Activated CD4-positive, alpha-beta T cell treated with anti-CD3 and anti-CD28 coated beads for 4 hours (primary cell): ENCODE measurements at places on chromosomes 3 and 15.

DNA sequence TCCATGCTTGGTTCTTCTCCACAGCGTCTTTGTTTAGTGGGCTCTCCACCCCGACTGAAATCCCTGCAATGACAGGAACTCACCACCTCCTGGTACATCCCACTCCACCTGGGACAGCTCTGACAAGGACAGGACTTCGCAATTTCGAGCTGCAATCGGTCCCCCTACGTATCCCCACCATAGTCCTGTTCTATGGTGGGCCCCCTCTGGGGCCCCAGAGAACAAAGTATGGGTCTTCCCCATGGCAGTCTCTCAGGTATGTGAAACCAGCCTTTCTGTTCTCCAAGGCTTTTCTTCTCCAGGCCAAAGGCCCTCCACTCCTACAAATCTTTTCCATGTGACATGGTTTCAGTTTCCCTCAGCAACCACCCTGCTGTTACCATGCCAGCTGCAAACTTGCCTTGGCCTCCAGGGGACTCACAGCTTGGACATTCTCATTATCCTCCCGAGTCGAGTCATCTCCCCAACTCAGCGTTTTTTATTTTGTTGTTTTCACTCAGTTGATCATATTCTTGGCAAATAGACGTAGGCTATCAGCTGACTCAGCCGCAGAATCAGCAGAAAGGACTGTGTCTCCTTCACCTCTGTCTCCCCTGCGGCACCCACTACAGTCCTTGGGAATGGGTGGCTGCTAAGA, 233.3 kb downstream of the OPA1 start:
- DNase-seq: no peak

DNA sequence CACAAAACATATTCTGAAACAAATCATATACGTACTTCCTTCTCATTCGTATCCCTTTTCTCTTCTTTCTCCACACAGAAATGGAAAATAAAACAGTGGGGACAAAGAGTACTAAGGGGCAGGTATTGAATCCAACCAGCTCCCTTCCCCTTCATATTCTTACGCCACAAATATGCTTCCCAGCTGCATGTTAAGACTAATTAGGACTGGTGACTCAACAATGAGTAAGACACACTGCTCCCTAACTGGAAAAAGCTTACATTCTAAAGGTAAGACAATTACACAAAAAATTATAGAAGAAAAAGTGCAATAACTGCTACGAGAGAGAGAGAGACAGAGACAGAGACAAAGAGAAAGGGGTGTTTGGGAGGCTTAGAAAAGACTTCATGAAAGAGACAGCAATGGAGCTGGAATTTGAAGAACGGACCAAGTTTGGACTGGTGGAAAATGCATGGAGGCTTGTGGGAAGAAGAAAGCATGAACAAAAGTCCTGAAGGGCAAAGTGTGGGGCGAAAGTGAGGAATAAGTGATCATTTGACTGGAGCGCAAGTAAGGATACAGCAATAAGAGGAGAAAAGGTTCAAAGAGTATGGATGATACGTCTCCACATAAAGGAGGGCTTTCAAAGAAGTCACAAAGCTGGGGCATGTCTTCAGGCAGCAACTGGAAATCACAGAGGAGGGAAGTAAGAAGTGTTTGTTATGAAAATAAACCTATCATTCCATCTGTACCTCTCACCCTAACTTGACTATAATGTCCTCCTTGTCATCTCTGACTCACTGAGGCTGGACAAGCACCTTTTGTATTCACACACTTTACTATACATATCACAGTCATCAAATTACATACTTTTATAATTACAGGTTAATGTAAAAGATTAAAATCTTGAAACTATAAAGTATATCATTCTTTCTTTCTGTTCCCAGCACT, 49.2 kb downstream of the RYK start:
- no peak for DNase-seq

- no peak for DNase-seq
Measured at GRCh38 chr15:63985221-63986184, 60.8 kb downstream of the DAPK2 start.

DNA sequence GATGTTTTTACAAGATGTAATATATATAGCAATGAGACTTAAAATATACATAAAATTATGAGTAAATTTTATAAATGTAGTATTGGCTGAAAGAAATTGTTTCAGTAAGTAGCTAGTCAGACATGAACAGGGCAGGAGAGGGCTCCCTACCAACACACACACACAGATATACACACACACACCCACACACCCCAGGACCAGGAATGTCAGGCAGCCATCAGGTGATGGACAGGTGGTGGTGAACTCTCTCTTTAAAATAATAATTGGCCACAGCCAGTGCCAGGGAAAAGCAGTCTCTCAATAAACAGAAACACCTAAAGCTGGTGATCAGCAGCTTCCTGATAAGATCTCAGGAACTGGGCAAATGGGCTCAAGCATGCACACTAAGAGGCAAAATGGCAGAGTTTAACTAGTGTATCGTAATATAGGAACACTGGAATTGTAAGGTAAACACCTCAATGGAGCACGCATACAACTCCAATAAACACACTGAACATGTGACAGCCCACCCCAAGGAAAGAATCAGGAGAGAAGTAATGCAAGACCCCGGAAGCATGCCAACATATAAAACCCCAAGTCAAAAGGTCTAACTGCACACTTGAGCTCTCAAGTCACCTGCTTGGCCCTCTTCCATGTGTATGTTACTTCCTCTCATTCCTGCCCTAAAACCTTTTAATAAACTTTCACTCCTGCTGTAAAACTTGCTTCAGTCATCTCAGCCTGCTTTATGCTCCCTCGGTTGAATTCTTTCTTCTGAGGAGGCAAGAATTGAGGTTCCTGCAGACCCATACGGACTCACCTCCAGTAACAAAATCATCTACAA, 1034.1 kb upstream of the SEMA6D start:
- DNase-seq: no peak

GRCh38 chr15:78079298-78080087, 2.0 kb upstream of the TBC1D2B start:
- DNase-seq: no peak

- no peak for DNase-seq
Measured at GRCh38 chr15:72890043-72890442, 106.5 kb upstream of the ADPGK start.

DNA sequence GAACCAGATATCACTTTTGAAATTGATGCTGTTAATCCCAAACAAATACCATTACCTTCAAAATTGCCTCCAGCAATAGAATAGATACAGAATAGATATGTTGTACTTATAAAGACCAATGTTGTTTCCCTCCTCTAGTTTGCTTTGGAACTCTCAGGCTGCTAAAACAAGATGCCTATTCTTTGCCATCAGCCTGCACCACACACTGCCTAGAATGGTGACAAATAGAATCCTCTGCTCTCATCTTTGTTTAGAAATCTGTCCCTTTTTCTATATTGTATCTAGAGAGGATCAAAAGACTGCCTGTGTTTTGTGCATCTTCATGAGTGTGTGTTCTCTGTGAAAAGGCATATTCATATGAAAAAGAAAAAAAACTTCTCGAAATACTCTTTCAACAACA, 349.2 kb upstream of the CCDC54 start:
- no peak for DNase-seq

DNA sequence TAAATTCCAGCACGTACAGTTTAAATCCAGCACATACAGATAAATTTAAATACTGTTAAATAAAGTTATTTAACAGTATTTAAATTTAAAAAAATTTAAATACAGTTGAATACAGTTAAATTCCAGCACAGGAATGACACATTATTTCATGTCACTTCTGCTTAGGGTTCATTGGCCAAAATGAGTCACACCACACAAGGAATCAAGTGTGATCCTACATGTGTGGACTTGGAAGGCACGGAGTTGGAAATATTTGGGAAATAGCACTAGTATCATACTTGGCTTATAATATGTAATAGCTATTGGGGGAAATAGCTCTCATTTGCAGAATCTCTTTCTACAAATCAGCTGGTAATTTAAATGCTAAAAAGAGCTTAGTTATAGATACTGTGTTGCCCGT, 10.6 kb downstream of the RAB7A start:
- DNase-seq: no peak

GRCh38 chr3:21790466-21790865, 39.5 kb upstream of the ZNF385D start:
- no peak for DNase-seq

DNA sequence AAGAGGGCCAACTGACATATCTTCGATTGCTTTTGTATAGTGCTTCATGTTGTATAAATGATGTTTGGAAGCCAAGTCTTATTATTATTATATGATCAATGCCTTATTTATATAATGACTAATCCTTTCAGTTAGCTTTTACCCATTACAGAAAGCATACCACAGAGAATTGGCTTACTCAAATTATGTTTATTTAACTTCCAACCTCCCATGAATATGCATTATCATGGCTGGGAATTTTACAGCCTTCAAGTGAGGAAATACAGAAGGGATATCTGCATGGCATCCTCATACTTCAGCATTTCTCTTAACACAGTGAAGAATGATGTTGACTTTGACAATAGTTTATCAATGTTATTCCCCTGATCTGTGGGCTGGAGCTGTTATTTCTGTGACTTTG, 225.9 kb upstream of the GAP43 start:
- no peak for DNase-seq

DNA sequence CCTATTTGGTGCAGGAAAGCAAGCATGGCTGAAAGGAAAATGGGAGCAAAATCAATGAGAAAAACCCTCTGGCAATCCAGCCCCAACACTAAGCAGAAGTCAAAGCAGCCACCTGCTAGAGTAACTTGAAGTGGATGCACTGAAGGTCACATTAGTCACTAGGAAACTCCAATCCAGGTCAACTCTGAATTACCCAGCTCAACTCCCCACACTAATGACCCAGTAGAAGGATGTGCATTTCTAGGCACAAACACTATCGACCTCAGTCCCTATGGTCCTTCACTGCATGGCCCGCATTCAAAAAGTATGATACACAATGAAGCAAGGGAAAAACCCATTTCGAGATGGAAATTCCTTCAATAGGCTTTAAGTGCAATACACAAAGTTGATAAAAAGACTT, 80.6 kb downstream of the RAD18 start:
- DNase-seq: no peak

GRCh38 chr15:68403161-68403941, 28.6 kb downstream of the ITGA11 start:
- DNase-seq: no peak

- DNase-seq: no peak
Measured at GRCh38 chr3:148697306-148698189, at the start of gene AGTR1. TSS of gene AGTR1 (plus strand) at chr3:148697903. CDS start at chr3:148741036, 43,133 bp downstream.

GRCh38 chr3:124829819-124830554, 57.2 kb downstream of the ITGB5 start:
- no peak for DNase-seq

DNA sequence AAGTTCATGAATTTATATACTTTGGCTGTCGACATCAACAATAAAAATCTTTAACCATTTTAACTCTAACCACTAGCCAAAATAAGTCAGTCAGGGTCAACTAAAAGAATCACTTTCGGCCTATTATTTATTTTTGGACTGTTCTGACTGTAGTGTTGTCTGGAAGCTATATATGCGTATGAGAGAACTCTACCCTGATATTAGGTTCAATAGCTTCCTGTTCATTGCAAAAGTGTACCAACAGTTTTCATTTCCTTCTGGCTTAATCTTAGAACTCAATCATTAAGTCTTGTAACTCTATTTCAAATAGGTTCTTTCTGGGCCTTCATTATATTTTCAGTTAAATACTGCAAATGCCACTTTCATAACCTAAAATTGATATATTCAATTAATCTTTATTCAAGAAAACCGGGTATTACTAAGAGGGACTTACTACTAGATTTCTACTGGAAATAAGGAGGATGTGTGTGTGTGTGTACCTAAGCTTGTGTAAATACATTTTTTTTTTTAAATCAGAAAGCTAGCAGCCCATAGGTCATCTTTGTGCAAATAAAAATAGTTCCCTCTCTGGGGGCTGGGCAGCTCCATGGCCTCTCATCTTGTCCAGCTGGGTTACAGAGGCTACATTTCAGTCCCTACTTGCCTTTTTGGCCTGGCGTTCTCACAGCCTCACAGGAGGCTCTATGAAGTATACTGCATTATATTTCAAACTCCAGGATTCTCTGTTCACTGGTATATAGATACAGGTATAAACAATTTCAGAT, 5.8 kb downstream of the SERPINI2 start:
- no peak for DNase-seq

DNA sequence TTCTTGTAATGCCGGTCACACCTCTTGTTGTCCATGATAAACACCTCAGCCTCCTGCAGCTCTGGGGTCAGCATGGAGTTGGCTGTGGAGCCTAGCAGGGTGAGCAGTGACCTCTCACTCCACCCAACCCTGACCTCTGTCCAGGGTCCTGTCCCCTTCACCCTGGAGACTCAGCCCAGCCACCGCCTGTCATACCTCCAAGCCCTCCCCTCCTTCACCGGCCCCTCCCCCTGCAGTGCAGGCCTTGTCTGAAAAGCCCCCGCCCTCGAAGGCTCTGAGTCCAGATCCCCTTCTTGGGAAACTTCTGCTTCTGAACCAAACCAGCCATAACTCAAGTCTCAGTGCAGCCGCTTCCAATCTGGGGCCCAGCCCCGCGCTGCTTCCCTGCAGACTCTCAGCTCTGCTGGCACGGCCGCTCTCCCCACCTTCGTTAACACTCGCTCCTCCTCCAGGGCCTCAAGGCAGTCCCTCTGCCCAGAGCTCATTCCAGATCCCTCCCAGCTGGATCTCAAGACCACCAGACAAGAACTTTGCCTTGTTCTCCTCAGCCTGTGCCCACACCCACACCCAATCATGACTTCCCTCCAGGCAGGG, 25.4 kb upstream of the PRSS50 start:
- DNase-seq: no peak

DNA sequence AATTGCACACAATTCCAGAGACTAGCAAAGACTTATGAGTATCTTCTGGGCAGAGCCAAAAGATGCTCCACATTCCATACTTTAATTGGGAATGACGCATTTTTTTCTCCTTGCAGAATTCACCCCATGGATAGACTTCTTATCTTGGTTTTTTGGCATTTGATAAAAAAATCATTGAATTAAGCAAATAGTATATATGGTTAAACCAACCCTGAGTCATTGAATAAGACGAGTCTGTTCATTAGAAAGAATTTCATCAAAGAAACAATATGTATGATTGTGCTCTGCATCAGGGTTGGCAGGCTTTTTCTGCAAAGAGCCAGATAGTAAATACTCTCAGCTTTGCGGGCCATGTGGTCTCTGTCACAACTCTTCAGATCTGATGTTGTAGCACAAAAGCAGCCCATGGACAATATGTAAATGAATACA, 9.2 kb upstream of the PDZRN3 start:
- DNase-seq: no peak

GRCh38 chr3:177807150-177807875, 610.0 kb upstream of the TBL1XR1 start:
- no peak for DNase-seq

GRCh38 chr3:5756443-5756842, 568.9 kb downstream of the EDEM1 start:
- no peak for DNase-seq

DNA sequence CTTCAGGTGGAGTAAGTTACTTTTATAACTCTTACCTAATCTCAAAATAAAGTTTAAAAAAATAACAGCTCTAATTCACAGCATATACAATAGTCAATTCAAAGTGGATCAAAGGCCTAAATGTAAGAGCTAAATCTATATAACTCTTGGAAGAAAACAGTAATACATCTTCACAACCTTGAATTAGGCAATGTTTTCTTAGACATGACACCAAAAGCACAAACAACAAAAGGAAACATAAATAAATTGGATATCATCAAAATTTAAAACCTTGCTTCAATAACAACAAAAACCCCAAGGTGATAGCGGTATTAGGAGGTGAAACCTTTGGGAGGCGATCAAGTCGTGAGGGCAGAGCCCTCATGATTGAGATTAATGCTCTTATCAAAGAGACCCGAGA, 12.8 kb downstream of the DENND6A start:
- DNase-seq: no peak

- DNase-seq: peak; percentile 5
Measured at GRCh38 chr3:4584456-4585249, 91.5 kb downstream of the ITPR1 start.

GRCh38 chr3:180036092-180036670, 556 bp downstream of the PEX5L start:
- DNase-seq: no peak
